ENCODE measurements at places on chromosomes 12 and 14. TPM values are rescaled to one million over a fixed set of nuclear protein-coding genes. Genes with fewer than 3 reads are reported as not detected.

ACTR10 gene
- 25.1 TPM for total RNA-seq

DNA sequence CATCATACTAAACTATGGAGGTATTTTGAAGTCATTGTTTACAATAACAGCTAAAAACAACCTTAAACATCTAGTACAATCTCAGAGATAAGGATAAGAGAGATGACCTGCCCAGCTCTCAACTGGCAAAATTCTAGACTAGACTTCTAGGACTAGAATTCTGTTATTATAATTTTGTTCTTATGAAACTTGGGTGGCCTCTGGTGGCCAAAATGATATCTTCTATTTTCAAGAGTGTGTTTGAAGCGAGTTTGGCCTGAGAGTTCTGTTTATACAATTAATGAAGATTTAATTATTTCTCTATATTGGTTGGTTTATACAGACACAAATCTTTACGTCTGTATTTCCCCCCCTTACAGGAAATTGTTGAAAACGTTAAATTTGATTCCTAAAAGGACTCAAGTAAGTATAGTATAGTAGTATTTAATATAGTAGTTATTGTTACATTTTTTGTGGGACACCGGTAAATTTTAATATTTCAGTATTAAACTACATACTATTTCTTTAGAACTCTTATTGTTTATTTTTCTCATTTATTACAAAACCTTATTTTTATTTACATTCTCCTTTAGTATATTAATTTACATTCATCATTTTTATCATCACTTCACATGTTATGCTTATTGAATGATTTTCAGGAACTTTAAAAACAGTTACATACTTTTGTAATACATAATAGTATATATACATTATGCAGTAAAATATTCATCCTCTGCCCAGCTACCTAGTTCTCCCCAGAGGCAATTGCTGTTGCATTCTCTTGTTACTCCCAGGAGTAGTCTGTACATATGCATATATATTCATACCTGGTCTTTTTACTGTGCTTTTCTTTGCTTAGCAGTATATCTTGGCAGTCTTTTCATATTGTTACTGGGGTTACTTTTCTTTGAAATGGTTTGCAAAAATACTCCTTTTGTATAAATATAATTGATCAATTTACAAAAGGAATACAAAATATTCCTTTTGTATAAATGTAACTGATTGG is 6.6 kb downstream of the PPHLN1 start:
- peak; percentile 67 for DNase-seq

- peak; percentile 88 for DNase-seq
Observed at GRCh38 chr14:31926652-31927347, 150.3 kb upstream of the ARHGAP5 start.

GRCh38 chr14:57754527-57754926 is 111.4 kb downstream of the SLC35F4 start:
- DNase-seq: no peak

DNA sequence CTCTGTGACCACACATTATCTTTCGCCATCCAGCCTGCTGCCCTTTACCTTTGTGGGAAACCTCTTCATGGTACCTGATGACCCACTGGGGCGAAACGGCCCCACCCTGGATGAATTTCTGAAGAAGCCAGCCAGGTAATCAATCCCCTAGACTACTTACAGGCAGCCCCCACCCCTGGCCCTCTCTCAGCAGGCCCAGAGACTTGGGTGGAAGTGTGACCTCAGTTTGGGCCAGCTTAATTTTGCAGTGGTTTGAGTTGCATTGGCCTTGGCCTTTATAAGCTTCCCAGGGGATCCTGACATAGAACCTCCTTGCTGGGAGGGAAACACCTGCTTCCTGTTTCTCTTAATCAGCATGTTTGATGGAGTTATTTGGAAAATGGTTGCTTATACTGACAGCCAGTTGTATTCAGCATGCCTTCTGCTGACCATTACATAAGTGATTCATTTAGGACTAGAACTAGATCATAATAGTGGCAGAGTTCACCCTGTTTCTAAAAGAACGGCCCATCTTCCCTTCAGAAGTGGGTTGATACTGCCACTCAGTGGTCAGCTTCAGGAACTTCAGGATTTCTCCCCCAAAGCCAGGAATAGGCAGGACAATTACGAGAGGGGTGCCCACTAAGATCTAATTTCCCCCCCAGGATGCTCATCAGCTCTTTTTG is 6.1 kb downstream of the SDR39U1 start:
- peak; percentile 98 for DNase-seq

GRCh38 chr12:19548834-19549233 is 109.5 kb downstream of the AEBP2 start:
- DNase-seq: no peak

Data from lung microvascular endothelial cell (primary cell).